Stimulated activated CD8-positive, alpha-beta memory T cell treated with anti-CD3 and anti-CD28 coated beads, Interleukin-12 subunit alpha, Interleukin-12 subunit beta, amount 100 ng/mL, for 1 hour (primary cell): ENCODE measurements at places on chromosomes 7 and 10.
A peak's percentile ranks its signal among the peaks of the same experiment; 100 is the strongest.

- no peak for DNase-seq
Measured at GRCh38 chr10:129171812-129172211, 295.2 kb upstream of the MGMT start.

DNA sequence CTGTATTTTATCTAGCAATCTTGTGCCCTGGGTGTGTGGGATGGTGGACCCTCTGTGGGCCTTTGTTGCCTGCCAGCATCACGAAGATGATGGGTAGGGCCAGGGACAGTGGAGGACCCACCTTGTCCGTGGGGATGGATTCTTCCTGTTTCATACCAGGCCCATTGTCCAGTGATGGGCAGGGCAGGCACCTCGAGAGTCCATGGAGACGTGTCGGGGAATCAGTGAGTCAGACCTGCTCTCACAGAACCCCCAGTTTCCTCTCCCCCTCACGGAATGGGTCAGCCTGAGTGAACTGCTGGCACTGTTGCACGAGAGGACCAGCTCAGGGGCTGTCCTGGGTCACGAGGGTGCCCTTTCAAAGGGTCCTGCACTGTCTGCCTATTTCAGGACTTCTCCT, 401.2 kb downstream of the RPS24 start:
- no peak for DNase-seq

GRCh38 chr10:4294996-4295792, 510.2 kb upstream of the KLF6 start:
- DNase-seq = no peak

DNA sequence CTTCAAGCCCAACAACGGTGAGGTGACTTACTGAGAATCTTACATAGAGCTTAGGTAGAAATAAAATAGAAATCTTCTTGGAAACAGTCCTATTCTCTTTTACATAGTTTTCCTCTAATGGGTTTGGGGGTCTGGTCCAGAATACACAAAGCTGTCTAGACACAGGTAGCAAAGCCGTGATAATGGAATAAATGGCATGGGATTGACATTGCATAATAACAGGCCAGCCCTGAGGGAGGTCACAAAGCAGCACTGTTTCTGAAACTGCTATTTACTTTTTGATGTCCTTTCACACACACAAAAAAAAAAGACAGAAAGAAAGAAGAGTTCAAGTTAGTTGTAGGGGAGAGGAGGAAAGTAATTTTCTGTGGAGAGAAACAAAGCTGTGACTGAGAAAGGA, 364.8 kb upstream of the SORCS1 start:
- DNase-seq = no peak

GRCh38 chr7:47624689-47625088, 42.8 kb upstream of the TNS3 start:
- DNase-seq = no peak

- no peak for DNase-seq
Measured at GRCh38 chr7:150451833-150452461, 1.5 kb downstream of the GIMAP8 start.

GRCh38 chr10:15704581-15704968, 15.1 kb downstream of the ITGA8 start:
- DNase-seq = no peak

GRCh38 chr7:13217768-13218167, 530.3 kb downstream of the ARL4A start:
- DNase-seq = no peak

- peak; percentile 51 for DNase-seq
Measured at GRCh38 chr7:122143751-122144711, at the start of gene AASS. TSS of gene AASS (minus strand) at chr7:122144249. CDS start at chr7:122133726, 10,523 bp downstream.

- no peak for DNase-seq
Measured at GRCh38 chr10:4763960-4764428, 62.0 kb upstream of the AKR1E2 start.

GRCh38 chr7:21806388-21806787, 139.3 kb downstream of the CDCA7L start:
- no peak for DNase-seq

GRCh38 chr10:69428165-69428564, 11.4 kb upstream of the TACR2 start:
- DNase-seq = no peak

DNA sequence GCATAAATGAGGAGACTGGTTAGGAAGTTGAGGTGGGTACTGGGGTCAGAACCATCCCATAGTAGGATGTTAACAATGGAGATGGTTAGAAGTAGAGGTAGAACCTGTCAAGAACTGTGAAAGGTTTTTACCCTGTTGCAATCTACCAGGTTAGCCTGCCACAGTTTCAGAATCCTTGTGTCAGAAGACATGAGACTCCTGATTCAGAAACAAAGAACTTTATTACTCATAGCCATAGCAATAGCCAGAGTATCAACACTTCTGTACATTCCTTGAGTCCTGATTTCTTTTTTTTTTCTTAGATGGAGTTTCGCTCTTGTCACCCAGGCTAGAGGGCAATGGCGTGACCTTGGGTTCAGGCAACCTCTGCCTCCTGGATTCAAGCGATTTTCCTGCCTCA, 200.9 kb downstream of the GRM3 start:
- DNase-seq = no peak

- DNase-seq = no peak
Measured at GRCh38 chr10:93820434-93820833, 62.7 kb downstream of the LGI1 start.

DNA sequence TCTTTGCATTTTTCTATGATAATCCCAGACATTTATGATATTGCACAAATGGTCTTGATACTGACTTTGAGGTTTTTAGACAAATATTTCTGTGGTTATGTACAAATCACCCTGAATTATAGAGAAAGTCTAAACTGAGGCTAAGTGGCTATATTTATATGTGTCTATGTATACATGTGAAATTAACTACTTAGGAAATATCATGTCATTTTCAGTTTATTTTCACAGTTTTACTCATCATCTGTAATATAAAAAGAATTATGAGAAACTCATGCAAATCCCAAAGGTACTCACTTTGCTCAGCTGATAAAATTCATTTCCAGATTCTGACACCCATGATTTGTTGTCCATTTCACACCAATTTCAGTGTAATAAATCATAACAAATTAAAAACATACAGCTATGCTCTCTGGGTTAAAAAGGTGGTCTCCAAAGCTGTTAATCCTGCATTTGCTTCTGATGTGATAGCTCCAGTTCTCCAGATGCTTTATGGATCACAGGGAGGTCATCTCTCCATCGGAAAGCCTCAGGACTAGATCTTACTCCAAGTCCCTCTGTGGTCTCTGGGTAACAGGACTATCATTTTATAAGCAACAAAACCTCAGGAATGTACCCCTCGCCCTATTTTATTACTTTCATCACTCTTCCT, 673.9 kb downstream of the PARD3 start:
- no peak for DNase-seq

DNA sequence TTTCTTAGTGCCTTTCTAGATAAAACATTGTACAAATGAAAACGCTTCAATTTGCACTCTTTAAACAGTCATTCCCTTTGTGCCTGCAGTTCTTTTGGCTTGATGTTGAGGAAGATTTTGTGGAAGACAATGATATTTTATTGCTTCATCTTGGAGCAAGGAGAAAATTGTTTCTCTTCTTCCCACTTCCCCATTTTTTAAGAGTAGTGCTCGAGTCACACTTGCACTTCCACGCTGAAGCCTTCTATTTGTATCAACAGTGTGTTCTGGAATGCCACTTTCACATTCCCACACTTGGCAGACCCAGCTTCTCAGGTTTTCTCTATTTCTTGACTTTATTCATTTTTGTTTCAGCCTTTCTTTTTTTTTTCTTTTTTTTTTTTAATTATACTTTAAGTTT, 369.3 kb downstream of the PAXIP1 start:
- no peak for DNase-seq

DNA sequence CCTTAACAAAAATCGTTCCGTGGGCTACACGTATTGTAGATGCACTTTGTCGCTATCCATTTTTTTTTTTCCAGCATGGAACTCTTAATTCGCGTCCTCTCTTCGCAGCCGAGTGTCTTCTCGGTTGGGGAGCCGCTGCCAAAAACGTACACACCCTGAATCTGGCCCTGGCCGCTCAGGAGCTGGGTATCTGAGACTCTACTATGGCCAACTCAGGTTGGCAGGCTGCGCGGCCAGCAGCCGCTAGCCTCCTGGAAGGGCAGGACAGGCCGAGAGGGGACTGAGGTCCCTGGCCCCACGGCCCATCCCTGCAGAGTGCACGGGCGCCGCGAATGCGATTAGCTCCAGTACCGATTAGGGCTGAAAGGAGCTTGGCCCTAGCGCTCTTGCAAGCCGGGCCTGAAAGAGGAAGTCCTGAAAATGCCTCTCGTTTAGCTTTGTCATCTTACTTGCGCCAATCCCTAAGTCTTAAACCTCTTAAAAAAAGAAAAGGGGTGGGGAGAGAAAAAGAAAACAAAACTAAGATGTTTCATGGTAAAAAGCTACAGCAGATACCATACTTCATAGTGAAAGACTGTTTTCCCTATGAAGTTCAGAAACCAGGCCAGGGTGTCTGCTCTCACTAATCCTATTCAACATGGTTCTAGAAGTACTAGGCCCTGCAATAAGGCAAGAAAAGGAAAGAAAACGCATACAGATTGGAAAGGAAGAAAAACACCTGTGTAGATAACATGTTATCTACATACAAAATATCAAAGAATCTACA, 113.2 kb upstream of the RHEB start:
- DNase-seq = peak; percentile 21

GRCh38 chr7:133869556-133869955, 257.6 kb upstream of the LRGUK start:
- no peak for DNase-seq

- no peak for DNase-seq
Measured at GRCh38 chr10:627032-627992, 62.2 kb downstream of the DIP2C start.

GRCh38 chr10:47332371-47332770, 10.1 kb downstream of the GDF2 start:
- DNase-seq = no peak

- no peak for DNase-seq
Measured at GRCh38 chr10:124632064-124632531, 112.1 kb downstream of the FAM53B start.

DNA sequence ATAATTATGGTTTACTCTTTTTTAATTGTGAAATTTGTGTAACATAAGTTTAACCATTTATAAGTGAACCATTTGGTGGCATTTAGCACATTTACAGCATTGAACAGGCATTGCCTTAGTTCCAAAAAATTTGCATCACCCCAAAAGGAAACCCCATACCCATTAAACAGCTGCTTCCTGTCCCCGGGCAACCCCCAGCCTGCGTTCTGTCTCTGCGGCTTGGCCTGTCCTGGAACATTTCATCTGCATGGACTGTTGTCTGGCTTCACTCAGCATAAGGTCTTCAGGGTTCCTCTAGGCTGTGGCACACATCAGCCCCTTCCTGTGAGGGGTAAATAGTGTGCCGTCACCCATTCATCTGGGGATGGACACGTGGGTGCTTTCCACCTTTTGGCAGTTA, 6.9 kb downstream of the RET start:
- DNase-seq = no peak

GRCh38 chr7:78333530-78334425, 535.2 kb downstream of the PHTF2 start:
- no peak for DNase-seq

DNA sequence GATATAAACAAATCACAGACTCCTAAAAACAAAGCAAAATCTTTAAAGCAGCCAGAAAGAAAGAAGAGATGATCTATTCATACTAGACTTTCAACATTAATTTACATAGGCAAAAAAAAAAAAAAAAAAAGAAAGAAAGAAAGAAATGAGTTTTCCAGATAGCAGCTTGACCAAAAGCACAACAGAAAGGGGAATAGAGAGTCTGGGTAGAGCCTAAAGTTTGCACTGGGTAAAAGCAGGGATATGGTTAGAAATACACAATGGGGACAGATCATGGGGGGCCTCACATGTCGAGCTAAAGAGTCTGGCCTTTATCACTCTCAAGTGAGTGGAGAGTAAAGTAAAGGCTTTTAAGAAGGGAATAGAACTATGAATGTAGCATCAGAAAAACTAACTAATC, 169.8 kb downstream of the SGMS1 start:
- DNase-seq = no peak

DNA sequence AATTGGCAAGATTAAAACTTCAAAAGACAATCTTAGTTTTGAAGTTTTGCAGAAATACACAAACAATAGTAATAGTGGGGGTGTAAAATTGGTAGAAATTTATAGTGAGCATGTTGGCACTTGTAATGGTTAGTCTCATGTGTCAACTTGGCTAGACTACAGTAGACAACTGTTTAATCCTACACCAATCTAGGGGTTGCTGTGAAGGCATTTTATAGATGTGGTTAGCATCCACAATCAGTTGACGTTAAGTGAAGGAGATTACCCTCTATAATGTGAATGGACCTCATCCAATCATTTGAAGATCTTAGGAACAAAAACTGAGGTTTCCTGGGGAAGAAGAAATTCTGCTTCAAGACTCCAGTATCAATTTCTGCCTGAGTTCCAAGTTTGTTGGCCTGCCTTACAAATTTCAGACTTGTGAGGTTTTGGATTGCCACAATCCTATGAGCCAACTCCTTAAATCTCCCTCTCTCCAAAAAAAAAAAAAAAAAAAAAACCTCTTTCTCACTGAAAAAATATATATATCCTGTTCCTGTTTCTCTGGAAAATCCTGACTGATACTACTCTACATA, 531.6 kb upstream of the IGFBP3 start:
- no peak for DNase-seq

DNA sequence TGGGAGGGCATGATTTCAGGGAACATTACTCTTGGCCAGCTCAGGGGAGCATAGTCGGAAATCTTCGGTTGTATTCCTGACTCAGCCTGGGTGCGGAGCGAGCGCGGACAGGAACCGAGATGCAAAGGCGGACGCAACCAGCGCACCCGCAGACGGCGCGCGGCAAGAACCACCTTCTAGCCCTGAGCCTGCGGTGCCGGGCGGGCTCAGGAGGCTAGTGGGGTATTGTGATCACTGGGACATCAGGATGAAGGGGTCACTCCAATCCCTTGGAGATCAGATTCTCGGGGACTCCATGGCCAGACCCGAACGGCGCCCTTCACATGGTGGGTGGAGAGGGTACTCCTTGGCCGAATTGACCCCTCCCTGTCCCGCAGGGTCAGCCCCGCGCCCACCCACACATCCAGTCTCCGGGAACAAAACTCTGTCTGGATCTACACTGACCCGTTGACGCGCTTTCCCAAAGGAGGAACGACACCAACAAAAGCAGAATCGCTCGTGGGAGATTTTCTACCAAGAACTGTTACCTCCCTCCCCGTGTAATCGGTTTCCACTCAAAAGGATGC, 730.5 kb downstream of the ZWINT start:
- DNase-seq = no peak

DNA sequence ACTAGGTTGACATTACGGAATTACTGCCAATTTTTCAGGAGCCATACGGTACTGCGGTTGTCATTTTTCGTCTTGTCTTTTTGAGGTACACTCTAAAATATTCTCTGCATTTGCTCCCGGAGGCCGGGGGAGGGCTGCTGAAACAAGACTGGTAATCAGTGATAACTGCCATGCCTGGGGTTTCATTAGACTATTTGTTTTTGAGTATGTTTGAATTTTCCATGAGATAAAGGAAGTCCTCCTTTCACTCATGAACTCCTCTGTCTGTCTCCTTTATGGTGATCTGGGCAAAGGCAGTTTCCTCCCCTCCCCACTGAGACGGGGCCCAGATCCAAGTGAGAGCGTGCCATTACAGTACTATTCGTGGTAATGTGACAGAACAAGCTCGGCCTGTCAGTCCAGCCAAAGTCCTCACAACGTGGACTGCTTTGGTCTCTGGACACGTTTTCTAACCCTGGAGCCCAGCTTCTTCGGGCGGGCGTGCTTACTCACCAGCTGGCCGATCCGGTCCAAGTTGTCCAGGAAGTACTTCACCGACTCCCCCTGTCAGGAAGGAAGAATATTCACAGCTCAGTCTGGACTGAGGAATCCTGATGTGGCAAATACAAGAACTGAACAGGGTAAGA, 45.1 kb downstream of the AMZ1 start:
- DNase-seq = no peak
